ENCODE measurements at places on chromosomes 3 and 15. TPM values are rescaled to one million over a fixed set of nuclear protein-coding genes. Genes with fewer than 3 reads are reported as not detected.

LACTB gene
- 26.4 TPM for total RNA-seq

CCR8 gene
- total RNA-seq, result not detected

ROPN1 gene
- not detected for total RNA-seq

C3orf22 gene
- total RNA-seq, result not detected
